ENCODE measurements at places on chromosomes 5 and 9. TPM values are rescaled to one million over a fixed set of nuclear protein-coding genes. Genes with fewer than 3 reads are reported as not detected.

DNA sequence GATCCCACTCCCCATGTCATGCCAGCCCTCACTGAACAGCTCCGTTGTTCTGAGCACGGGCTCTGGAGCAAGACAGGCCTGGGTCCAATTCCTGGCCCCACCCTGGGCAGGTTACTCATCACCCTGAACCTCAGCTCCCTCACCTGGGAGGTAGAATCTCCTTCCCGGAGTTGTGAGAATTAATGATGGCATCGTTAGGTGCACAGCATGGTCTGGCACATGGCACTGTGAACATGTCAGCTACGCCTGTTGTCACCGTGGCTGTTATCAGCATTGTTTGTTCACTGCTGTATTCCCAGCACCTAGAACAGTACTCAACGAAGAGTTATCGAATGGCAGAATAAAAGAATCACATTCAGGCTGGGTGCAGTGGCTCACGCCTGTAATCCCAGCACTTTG lies 43.0 kb downstream of the LRSAM1 start:
- peaks cover 26% of the 10 kb centered on the region for H3K4me1 ChIP-seq
- no peaks in the 10 kb centered on the region for H3K36me3 ChIP-seq
- no peak for DNase-seq
- H3K4me3 ChIP-seq = no peak overlapping the region
- H3K27me3 ChIP-seq = no peaks in the 10 kb centered on the region
- H3K27ac ChIP-seq = peak overlapping the region; percentile 68

DNA sequence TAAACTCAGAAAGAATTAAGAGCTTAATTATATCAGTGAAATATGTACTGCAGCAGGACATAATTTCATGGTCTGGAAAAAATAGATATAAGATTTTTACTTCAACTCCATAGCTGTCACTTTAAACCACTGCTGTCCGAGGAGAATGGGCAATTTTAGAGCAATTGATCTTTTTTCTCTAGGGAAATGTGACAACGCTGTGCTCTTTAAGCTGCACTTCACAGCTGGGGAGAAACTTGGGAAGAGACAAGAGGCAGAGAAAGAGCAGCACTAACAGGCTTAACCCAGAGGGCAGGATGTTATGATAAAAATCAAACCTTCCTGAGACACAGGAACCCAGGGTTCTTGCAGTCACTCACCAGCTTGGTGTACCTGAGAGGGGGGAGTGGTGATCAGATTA lies 92.0 kb downstream of the SPOCK1 start:
- no peak overlapping the region for H3K27ac ChIP-seq
- no peak overlapping the region for H3K4me3 ChIP-seq
- no peak for DNase-seq
- no peaks in the 10 kb centered on the region for H3K27me3 ChIP-seq
- H3K4me1 ChIP-seq = no peaks in the 10 kb centered on the region
- no peaks in the 10 kb centered on the region for H3K36me3 ChIP-seq

Gene MCTP1
- total RNA-seq = 8.8 TPM

GRCh38 chr9:1200847-1201251 lies 150.7 kb downstream of the DMRT2 start:
- H3K27ac ChIP-seq = no peak overlapping the region
- H3K4me3 ChIP-seq = no peak overlapping the region
- no peaks in the 10 kb centered on the region for H3K27me3 ChIP-seq
- no peaks in the 10 kb centered on the region for H3K36me3 ChIP-seq
- DNase-seq = peak; percentile 30

- no peaks in the 10 kb centered on the region for H3K36me3 ChIP-seq
- DNase-seq = no peak
- no peak overlapping the region for H3K4me3 ChIP-seq
- H3K4me1 ChIP-seq = peaks cover 34% of the 10 kb centered on the region
- no peaks in the 10 kb centered on the region for H3K27me3 ChIP-seq
These were observed 109.3 kb upstream of the CPEB4 start for GRCh38 chr5:173778784-173779304.

- H3K4me3 ChIP-seq = no peak overlapping the region
- peak overlapping the region; percentile 33 for H3K27ac ChIP-seq
- H3K36me3 ChIP-seq = no peaks in the 10 kb centered on the region
- H3K4me1 ChIP-seq = peaks cover 55% of the 10 kb centered on the region
- no peaks in the 10 kb centered on the region for H3K27me3 ChIP-seq
These were observed 9.7 kb downstream of the LIFR start for GRCh38 chr5:38546691-38547146.

DNA sequence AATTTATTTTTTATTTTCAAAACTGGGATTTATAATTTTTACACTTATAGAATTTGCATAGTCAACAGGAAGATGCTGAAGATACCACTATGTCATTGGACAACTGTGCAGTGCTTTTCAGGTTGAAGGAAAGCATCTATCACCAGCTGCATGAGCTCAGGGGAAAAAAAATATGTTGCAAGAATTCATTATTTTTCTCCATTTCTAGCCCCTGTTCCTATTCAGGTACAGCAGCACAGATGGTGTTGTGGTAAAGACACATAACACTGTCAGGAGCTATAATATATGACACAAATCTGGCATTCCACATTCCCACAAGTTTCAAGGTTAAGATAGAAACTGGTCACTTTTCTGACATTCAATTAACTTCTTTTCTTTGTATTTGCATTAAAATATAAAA lies 1088.6 kb downstream of the MAT2B start:
- H3K4me3 ChIP-seq = no peak overlapping the region
- no peaks in the 10 kb centered on the region for H3K27me3 ChIP-seq
- no peaks in the 10 kb centered on the region for H3K36me3 ChIP-seq
- no peak overlapping the region for H3K27ac ChIP-seq
- DNase-seq = no peak

- H3K27me3 ChIP-seq = no peaks in the 10 kb centered on the region
- H3K4me3 ChIP-seq = no peak overlapping the region
- H3K36me3 ChIP-seq = no peaks in the 10 kb centered on the region
- H3K4me1 ChIP-seq = no peaks in the 10 kb centered on the region
- DNase-seq = no peak
These were observed 71.7 kb upstream of the SH3PXD2B start for GRCh38 chr5:172525996-172526360.

- no peaks in the 10 kb centered on the region for H3K36me3 ChIP-seq
- DNase-seq = no peak
- H3K4me1 ChIP-seq = peaks cover 7% of the 10 kb centered on the region
- no peaks in the 10 kb centered on the region for H3K27me3 ChIP-seq
- no peak overlapping the region for H3K4me3 ChIP-seq
These were observed 149.1 kb upstream of the TUT7 start for GRCh38 chr9:86503314-86503713.

Gene TEX48
- total RNA-seq = not detected

DNA sequence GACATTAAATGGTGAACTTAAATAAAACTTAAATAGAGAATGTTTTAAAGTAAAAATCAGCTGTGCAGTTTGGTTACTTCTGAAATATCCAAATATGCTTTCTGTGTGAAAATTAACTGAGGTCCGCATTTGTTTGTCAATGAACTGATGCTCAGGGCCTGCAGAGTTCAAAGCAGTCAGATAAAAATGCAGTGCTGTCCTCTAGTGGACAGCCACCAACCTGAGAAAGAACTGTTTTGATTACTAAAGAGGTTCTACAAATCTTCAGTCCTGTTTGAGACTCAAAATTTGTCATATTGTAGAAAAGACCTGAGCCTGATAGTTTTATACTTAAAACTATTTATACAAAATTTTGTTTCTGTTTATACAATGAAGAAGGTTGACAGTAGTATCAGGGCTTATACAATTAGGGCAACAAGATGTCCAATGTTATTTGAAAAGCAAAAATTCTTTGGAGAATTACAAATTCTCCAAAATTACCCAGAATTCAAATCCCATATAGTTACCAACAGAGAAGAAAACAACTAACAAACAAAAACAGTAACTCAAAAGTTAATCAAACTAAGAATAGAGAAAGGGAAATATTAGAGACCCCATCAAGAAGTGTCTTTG lies 232.3 kb upstream of the TBCA start:
- no peak for DNase-seq
- H3K27me3 ChIP-seq = no peaks in the 10 kb centered on the region
- peaks cover 13% of the 10 kb centered on the region for H3K4me1 ChIP-seq
- H3K36me3 ChIP-seq = no peaks in the 10 kb centered on the region
- H3K27ac ChIP-seq = no peak overlapping the region
- H3K4me3 ChIP-seq = no peak overlapping the region

Data from body of pancreas (tissue), 4 donors.